GM12891 (cell line): ENCODE measurements at places on chromosomes 11 and 22.

- DNase-seq, result no peak
Measured at GRCh38 chr11:111829185-111829968, 42.0 kb downstream of the ALG9 start.

GRCh38 chr22:24134090-24134846, 47.0 kb upstream of the SUSD2 start:
- no peak for DNase-seq

- DNase-seq, result no peak
Measured at GRCh38 chr11:131246156-131246555, 124.3 kb upstream of the NTM start.

- DNase-seq, result no peak
Measured at GRCh38 chr22:33240888-33241475, 182.8 kb upstream of the SYN3 start.
